ENCODE measurements at places on chromosomes 4 and X. TPM values are rescaled to one million over a fixed set of nuclear protein-coding genes. Genes with fewer than 3 reads are reported as not detected.

USP17L15 gene
- polyA plus RNA-seq = not detected

MAGEB10 gene
- polyA plus RNA-seq = not detected

THOC2 gene
- polyA plus RNA-seq = 50.7 TPM

PDGFC gene
- 36.6 TPM for polyA plus RNA-seq

HSFX4 gene
- polyA plus RNA-seq = 0.85 TPM

Data from muscle of leg (tissue), 16 donors.